Mesendoderm (in vitro differentiated cells): ENCODE measurements at places on chromosomes 2 and 18.
A peak's percentile ranks its signal among the peaks of the same experiment; 100 is the strongest.

GRCh38 chr2:109124982-109125592, 3.9 kb upstream of the SH3RF3 start:
- peak; percentile 34 for DNase-seq
- no peaks in the 10 kb centered on the region for H3K4me1 ChIP-seq
- H3K4me3 ChIP-seq: no peak overlapping the region
- H3K27ac ChIP-seq: no peak overlapping the region
- no peaks in the 10 kb centered on the region for H3K36me3 ChIP-seq

DNA sequence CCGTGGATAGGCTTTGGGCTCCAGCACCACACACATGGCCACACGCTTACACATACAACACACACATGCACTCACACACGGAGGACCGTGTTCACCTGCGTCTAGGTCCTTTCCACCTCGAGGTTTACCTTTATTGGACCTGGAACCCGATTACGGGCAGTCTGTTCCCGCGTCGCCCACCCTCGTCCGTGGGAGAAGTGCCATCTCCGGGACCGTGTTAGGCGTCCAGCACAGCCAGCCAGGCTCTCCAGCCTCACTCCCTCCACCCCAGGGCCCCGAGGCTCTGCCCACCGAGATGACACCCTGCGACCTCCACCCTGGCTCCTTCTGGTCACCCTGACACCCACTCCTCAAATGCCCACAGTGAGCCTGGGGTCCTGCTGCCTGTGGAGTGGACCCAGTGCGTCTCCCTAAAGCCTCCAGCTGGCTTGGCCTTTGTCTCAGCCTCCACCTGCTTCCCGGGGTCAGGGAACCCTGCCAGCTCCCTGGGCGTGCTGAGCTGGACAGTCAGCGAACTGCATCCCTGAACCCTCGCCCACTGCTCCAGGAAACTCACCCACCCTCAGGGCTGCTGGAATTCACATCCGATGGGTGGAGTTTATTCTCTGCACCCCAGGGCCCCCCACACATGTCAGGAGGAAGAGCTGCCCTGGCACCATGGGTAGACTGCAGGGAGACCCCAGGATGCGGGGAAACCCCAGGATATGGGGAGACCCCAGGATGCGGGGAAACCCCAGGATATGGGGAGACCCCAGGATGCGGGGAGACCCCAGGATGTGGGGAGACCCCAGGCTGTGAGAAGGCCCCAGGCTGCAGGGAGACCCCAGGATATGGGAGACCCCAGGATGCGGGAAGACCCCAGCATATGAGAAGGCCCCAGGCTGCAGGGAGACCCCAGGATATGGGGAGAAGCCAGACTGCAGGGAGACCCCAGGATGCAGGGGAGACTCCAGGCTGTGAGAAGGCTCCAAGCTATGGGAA, 33.0 kb downstream of the ADI1 start:
- no peaks in the 10 kb centered on the region for H3K36me3 ChIP-seq
- no peaks in the 10 kb centered on the region for H3K27me3 ChIP-seq
- no peak overlapping the region for H3K4me3 ChIP-seq
- no peaks in the 10 kb centered on the region for H3K4me1 ChIP-seq
- no peak for DNase-seq

- no peak overlapping the region for H3K4me3 ChIP-seq
- no peak for DNase-seq
- no peak overlapping the region for H3K27ac ChIP-seq
- H3K36me3 ChIP-seq: no peaks in the 10 kb centered on the region
- H3K27me3 ChIP-seq: no peaks in the 10 kb centered on the region
- H3K4me1 ChIP-seq: no peaks in the 10 kb centered on the region
Observed at GRCh38 chr2:199778655-199779054, 72.3 kb downstream of the FTCDNL1 start.

DNA sequence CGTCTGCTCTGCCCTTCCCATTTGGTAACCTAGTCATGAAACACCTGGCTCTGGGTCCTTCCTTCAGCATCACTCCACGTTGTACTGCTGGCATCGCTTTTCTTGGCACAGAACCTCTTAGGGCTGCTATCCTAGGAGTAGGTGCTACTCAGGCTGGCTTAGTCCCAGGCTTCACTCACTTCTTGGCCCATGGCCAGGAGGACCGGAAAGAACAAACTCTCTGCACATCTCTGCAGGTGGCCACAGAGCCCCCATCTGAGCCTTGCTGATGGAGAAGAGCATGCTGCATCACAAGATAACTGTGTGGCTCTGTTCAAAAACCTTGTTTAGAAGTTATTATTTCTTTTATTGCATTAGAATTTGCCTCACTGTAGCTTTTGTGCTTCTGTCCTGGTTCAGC, 447.2 kb upstream of the TNP1 start:
- H3K27ac ChIP-seq: no peak overlapping the region
- no peaks in the 10 kb centered on the region for H3K27me3 ChIP-seq
- DNase-seq: no peak

DNA sequence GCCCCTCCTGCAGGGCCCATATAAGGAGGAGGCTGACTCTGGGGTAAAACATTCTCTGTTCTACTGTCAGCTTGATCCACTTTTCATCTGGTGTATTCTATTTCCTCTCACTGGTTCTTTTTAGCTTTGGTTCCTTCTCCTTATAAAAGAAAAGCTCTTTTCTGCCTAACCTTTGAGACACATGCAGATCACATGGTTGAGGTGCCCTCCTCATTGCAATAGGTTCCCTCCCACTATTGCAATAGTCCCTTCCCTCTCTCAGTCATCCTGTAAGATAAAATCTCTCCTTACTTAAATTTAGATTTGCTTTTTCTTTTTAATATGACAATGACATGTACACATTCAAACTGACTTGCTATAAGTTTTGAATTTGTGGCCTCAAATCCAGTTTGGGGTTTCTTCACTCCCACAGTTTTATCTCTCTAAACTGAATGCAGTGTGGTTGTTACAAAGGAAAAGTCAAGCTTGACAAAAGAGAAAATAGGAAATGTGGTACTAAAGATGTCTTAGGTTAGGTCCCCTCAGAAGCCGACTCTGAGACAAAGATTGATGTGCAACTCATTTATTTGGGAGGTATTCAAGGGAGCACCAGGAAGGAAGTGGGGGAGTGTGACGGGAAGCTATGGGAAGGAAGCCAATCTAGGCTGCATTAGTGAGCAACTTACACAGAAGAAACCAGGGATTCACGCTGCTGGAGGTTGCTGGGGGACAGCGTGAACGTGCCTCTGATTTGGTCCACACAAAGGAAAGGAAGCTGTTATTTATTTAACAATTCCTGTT, 127.6 kb upstream of the LINC00305 start:
- H3K4me1 ChIP-seq: peaks cover 2% of the 10 kb centered on the region
- no peak overlapping the region for H3K27ac ChIP-seq
- H3K36me3 ChIP-seq: no peaks in the 10 kb centered on the region

DNA sequence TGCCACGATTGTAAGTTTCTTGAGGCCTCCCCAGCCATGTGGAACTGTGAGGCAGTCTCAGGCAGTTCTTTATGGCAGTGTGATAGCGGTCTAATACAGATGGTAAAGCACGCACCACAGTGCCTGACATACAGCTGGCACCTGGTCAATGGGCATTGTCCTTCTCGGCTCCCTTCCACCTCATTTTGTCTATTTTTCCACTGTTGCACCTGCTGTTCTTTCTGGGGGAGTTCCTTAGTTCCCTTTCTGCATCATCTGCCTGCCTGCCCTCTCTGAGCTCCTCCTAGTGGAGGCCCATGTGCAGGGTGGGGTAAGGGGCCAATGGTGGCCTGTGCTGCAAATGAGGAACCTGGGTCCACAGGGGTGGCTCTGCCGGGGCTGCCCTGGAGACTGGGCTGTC, 157.6 kb downstream of the LPIN1 start:
- H3K27ac ChIP-seq: no peak overlapping the region
- H3K4me1 ChIP-seq: no peaks in the 10 kb centered on the region
- no peaks in the 10 kb centered on the region for H3K36me3 ChIP-seq
- H3K4me3 ChIP-seq: no peak overlapping the region
- no peak for DNase-seq

DNA sequence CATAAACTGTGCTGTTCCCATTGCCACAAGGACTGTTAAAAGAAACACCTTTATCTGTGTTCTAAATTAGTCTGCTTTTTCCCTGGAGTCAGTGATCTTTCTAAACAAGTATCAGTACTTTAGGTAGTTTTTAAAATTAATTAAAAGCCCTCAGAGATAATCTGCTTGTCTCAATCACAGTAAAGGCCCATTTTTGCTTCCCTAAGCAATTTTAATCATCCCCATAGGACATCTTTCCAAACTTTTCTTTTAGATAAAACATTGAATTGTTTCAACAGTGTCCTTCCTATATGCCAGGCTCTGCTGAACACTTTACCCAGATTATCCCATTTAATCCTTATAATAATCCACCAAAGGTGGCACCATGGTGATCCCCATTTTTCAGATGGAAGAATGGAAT, 3.9 kb downstream of the ERICH2 start:
- no peak overlapping the region for H3K4me3 ChIP-seq
- peaks cover 2% of the 10 kb centered on the region for H3K4me1 ChIP-seq
- no peaks in the 10 kb centered on the region for H3K27me3 ChIP-seq

DNA sequence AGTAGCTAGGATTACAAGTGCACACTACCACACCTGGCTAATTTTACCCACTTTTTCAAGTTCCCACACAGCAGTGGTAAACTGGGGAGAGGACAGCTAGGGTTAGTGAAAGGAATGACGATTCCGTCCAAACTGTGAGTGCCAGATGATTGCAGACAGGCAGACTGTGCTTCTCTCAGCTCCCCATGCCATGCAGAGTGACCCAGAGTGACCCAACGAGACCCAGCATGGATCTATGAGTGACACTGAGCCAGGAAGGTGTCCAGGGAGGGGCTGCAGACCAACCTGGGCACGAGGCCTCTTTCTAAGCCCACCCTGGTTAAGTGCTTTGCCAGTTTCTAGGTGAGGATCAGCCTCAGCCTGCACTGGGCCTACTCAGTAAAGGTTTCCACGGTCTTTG, 7.7 kb upstream of the KLF11 start:
- H3K27ac ChIP-seq: no peak overlapping the region
- no peak overlapping the region for H3K4me3 ChIP-seq
- H3K36me3 ChIP-seq: no peaks in the 10 kb centered on the region
- no peaks in the 10 kb centered on the region for H3K27me3 ChIP-seq

GRCh38 chr18:26543373-26543772, 5.0 kb downstream of the KCTD1 start:
- H3K27ac ChIP-seq: no peak overlapping the region
- H3K27me3 ChIP-seq: peaks cover 13% of the 10 kb centered on the region
- no peak overlapping the region for H3K4me3 ChIP-seq
- H3K36me3 ChIP-seq: no peaks in the 10 kb centered on the region

DNA sequence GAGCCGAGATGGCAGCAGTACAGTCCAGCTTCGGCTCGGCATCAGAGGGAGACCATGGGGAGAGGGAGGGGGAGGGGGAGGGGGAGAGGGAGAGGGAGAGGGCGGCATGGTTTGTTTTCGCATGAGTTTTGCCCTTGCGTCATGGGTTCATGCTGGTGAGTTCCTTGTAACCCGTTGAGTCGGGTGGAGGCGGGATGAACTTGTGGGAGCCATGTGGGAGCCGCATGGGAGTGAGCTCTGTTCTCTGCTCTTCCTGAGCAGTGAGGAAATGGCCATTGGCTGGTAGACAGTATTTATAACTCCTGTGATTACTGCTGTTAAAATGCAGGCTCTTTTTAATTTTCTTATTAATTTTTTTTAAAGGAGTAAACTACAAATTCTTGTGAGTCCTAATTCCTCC, 108.0 kb downstream of the CEP192 start:
- no peak overlapping the region for H3K4me3 ChIP-seq
- peaks cover 17% of the 10 kb centered on the region for H3K36me3 ChIP-seq
- no peak overlapping the region for H3K27ac ChIP-seq
- no peaks in the 10 kb centered on the region for H3K4me1 ChIP-seq
- no peaks in the 10 kb centered on the region for H3K27me3 ChIP-seq

GRCh38 chr2:80269806-80270205, 34.7 kb downstream of the LRRTM1 start:
- no peak for DNase-seq
- no peaks in the 10 kb centered on the region for H3K36me3 ChIP-seq
- no peaks in the 10 kb centered on the region for H3K4me1 ChIP-seq
- no peaks in the 10 kb centered on the region for H3K27me3 ChIP-seq

DNA sequence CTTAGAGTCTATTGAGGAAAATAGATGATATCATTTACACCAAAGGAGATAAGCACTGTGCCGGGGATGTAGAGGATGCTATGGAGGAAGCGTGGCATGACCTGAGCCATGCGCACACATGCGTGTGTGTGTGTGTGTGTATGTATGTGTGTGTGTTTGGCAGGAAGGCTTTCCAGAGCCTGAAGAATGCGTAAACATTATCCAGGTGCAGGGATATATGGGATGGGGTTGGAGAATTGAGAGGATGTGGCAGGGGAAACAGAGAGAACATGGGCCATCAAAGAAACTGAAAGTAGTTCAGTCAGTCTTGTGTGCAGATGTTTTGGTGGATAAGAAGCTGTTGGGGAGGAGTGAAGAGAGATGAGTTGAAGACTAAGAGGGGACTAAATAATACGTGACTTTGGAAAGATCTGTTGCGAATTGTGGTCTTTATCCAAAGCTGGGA, 9.3 kb upstream of the STAT1 start:
- no peak overlapping the region for H3K4me3 ChIP-seq
- no peaks in the 10 kb centered on the region for H3K36me3 ChIP-seq
- no peaks in the 10 kb centered on the region for H3K27me3 ChIP-seq
- no peak overlapping the region for H3K27ac ChIP-seq
- DNase-seq: no peak
- no peaks in the 10 kb centered on the region for H3K4me1 ChIP-seq

DNA sequence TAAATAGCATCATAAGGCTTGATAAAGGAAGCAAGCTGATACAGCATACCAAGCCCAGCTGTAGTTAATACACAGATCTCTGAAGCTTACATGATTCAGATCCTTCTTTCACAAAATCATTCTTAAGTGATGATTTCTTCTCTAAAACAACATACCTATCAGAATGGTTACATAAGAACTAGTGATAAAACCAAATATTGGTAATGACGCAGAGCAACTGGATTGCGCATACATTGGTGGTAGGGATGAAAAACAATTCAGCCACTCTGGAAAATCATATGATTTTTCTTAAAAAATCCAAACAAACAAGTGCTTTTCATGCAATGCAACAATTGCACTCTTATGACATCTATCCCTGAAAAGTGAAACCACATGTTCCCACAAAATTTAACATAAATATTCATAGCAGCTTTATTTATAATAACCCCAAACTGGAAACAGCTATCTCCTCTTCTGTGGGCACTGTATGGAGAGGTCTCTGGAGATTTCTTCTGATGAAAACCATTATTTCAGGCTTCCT, 153.6 kb upstream of the DSEL start:
- H3K36me3 ChIP-seq: no peaks in the 10 kb centered on the region
- H3K4me3 ChIP-seq: no peak overlapping the region
- H3K27ac ChIP-seq: no peak overlapping the region
- H3K4me1 ChIP-seq: no peaks in the 10 kb centered on the region

- no peak overlapping the region for H3K27ac ChIP-seq
- no peaks in the 10 kb centered on the region for H3K27me3 ChIP-seq
- H3K36me3 ChIP-seq: no peaks in the 10 kb centered on the region
- no peaks in the 10 kb centered on the region for H3K4me1 ChIP-seq
Observed at GRCh38 chr2:23688486-23689130, 238.3 kb downstream of the ATAD2B start.

DNA sequence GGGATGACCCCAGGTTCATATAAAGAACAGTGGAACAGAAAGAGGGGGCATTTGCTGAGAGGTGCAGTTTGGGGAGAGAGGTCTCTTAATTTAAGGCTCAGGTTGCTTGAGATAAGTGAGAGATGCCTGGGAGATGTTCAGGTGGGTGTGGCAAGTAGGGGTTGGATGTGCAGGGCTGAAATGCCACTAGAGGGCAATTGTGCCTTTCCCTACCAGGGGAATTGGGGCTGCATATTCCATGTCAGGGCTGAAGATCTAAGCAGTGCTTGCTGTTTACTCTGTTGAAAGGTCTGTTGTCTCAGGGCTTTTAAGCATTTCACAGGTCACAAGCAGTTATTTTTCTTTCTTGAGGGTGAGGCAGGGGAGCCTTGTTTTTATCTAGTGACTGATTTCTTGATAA, 7.8 kb downstream of the CCDC85A start:
- DNase-seq: peak; percentile 75
- H3K27ac ChIP-seq: no peak overlapping the region
- no peaks in the 10 kb centered on the region for H3K36me3 ChIP-seq
- no peaks in the 10 kb centered on the region for H3K4me1 ChIP-seq
- H3K4me3 ChIP-seq: no peak overlapping the region
- peaks cover 12% of the 10 kb centered on the region for H3K27me3 ChIP-seq
